Gastrocnemius medialis (tissue), 4 donors: ENCODE measurements at places on chromosomes 5 and 9.

DNA sequence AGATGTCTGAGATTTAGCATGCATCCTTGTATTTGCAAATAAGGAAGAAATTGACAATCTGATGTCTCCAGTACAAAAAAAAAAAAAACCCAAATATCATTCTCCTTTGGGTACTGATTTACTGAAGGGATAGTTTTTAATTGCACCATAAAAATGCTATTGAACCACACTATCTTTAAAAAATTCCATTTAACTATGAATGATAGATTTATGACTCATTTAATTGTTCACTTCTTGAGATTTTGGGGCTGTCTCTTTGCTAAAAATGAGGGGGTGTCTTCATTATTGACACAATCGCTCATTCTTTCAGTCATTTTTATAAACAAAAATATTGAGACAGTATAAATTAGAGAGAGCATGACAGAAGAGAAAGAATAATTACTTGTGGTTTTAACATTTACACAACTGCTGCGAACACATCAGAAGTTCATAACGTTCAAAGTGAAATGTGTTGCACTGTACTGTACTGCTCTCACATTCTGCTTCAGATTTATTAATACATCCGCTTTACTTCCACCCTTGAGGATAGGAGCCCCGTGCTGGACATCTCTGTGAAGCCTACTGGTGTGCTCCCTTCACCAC, 142.3 kb downstream of the MEF2C start:
- H3K27ac ChIP-seq: peak overlapping the region; percentile 81
- no peaks in the 10 kb centered on the region for H3K27me3 ChIP-seq

DNA sequence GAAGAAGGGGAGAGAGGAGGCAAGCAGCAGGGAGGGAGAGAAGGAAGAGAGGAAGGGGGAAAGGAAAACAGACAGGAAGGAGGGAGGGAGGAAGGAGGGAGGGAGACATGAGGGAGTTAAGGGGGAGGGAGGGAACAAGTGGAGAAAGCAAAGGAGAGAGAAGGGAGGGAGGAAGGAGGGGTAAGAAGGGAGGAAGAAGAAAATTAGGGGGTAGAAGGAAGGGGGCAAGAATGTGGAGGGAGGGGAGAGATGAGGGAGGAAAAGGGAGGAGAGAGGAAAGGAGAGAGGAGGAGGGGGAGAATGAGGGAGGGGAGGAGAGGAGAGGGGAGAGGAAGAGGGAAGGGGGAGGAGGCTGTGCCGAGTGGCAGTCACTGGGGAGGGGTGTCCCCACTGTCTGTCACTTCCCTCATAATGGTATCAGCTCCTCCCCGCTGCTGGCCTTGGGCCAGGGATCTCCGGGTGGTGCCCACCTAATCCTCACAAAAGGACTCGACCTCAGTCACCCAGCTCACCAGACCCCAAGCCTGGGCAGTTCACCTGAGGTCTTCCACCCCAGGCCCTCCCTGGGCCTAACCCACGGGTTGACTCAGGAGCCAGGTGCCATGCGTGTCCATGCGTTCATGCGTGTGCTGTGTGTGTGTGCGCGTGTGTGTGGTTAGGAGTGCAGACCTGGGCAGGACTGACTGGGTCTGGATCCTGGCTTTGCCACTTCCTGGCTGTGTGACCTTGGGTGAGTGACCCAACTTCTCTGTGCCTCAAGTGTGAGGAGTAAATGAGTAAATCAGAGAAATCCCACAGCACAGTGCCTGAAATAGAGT, 18.1 kb downstream of the C9orf50 start:
- H3K4me1 ChIP-seq: peaks cover 5% of the 10 kb centered on the region
- H3K27ac ChIP-seq: peak overlapping the region; percentile 23
- H3K27me3 ChIP-seq: no peaks in the 10 kb centered on the region
- H3K4me3 ChIP-seq: no peak overlapping the region
- no peak for DNase-seq
- no peaks in the 10 kb centered on the region for H3K36me3 ChIP-seq

- no peak overlapping the region for H3K4me3 ChIP-seq
- no peak for DNase-seq
- H3K36me3 ChIP-seq: no peaks in the 10 kb centered on the region
- H3K27ac ChIP-seq: no peak overlapping the region
Measured at GRCh38 chr5:64839936-64840335, 71.2 kb downstream of the CWC27 start.

GRCh38 chr9:93456504-93456903, 3.1 kb upstream of the FAM120AOS start:
- H3K27ac ChIP-seq: peak overlapping the region; percentile 99
- no peak overlapping the region for H3K4me3 ChIP-seq
- H3K36me3 ChIP-seq: no peaks in the 10 kb centered on the region
- DNase-seq: no peak
- peaks cover 74% of the 10 kb centered on the region for H3K4me1 ChIP-seq
- H3K27me3 ChIP-seq: no peaks in the 10 kb centered on the region

- H3K27ac ChIP-seq: peak within 1 kb of the TSS; percentile 8
- H3K4me3 ChIP-seq: peak within 1 kb of the TSS; percentile 56
- DNase-seq: no peak
- H3K36me3 ChIP-seq: no peaks in the 10 kb centered on the region
- no peaks in the 10 kb centered on the region for H3K27me3 ChIP-seq
- H3K4me1 ChIP-seq: peaks cover 10% of the 10 kb centered on the region
Measured at GRCh38 chr9:92947268-92948037, at the start of gene FGD3. FGD3 (plus strand) TSS chr9:92947523; CDS start chr9:92976257, 28,734 bp downstream.

DNA sequence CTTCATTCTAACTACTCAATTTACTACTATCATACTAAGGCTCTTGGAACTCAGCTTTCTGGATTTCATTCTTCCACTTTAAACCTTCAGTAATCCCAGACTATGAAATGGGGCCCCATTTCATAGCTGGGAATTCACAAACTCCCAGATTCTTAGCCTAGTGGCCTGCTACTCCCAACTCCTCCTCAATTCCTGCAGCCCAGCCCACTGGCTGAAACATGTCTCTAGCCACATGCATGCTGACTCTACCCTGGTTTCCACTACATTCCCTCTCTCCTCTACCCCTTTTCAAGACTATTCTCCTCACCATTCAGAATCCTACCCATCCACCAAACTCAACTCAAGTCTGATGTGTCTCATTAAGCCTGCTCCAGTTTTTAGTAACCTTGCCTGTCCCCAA, 370.6 kb downstream of the BNC2 start:
- H3K36me3 ChIP-seq: no peaks in the 10 kb centered on the region
- no peak overlapping the region for H3K27ac ChIP-seq

GRCh38 chr9:98007251-98007928, 24.2 kb downstream of the ANP32B start:
- no peaks in the 10 kb centered on the region for H3K27me3 ChIP-seq
- no peak overlapping the region for H3K4me3 ChIP-seq
- H3K4me1 ChIP-seq: peaks cover 13% of the 10 kb centered on the region
- H3K36me3 ChIP-seq: peaks cover 56% of the 10 kb centered on the region
- H3K27ac ChIP-seq: no peak overlapping the region
- no peak for DNase-seq
